ENCODE measurements at places on chromosomes 11 and 22. TPM values are rescaled to one million over a fixed set of nuclear protein-coding genes. Genes with fewer than 3 reads are reported as not detected.

GRCh38 chr11:72781313-72782080 is 12.3 kb downstream of the STARD10 start:
- H3K4me1 ChIP-seq = peaks cover 30% of the 10 kb centered on the region
- peak; percentile 41 for DNase-seq
- peaks cover 33% of the 10 kb centered on the region for H3K36me3 ChIP-seq
- H3K27ac ChIP-seq = peak overlapping the region; percentile 56
- peak overlapping the region; percentile 82 for H3K4me3 ChIP-seq

SOX6 gene
- 18.4 TPM for total RNA-seq

GRCh38 chr11:86067009-86067850 is 1.7 kb downstream of the PICALM start:
- peak overlapping the region; percentile 99 for H3K27ac ChIP-seq
- H3K36me3 ChIP-seq = peaks cover 49% of the 10 kb centered on the region
- no peak for DNase-seq
- peak overlapping the region; percentile 99 for H3K4me3 ChIP-seq

GRCh38 chr11:31651208-31651607 is 141.6 kb downstream of the ELP4 start:
- H3K36me3 ChIP-seq = no peaks in the 10 kb centered on the region
- no peak overlapping the region for H3K4me3 ChIP-seq
- DNase-seq = no peak
- no peaks in the 10 kb centered on the region for H3K4me1 ChIP-seq
- no peak overlapping the region for H3K27ac ChIP-seq

MYOD1 gene
- not detected for total RNA-seq

RASSF10 gene
- total RNA-seq = 8.7 TPM

GRCh38 chr22:22404598-22405284 is 103.8 kb downstream of the ZNF280B start:
- no peak overlapping the region for H3K4me3 ChIP-seq
- peaks cover 80% of the 10 kb centered on the region for H3K27me3 ChIP-seq
- no peaks in the 10 kb centered on the region for H3K4me1 ChIP-seq
- no peaks in the 10 kb centered on the region for H3K36me3 ChIP-seq

GRCh38 chr11:125372088-125372487 is 124.0 kb downstream of the FEZ1 start:
- no peaks in the 10 kb centered on the region for H3K36me3 ChIP-seq
- DNase-seq = no peak
- no peak overlapping the region for H3K27ac ChIP-seq
- no peaks in the 10 kb centered on the region for H3K4me1 ChIP-seq

DNA sequence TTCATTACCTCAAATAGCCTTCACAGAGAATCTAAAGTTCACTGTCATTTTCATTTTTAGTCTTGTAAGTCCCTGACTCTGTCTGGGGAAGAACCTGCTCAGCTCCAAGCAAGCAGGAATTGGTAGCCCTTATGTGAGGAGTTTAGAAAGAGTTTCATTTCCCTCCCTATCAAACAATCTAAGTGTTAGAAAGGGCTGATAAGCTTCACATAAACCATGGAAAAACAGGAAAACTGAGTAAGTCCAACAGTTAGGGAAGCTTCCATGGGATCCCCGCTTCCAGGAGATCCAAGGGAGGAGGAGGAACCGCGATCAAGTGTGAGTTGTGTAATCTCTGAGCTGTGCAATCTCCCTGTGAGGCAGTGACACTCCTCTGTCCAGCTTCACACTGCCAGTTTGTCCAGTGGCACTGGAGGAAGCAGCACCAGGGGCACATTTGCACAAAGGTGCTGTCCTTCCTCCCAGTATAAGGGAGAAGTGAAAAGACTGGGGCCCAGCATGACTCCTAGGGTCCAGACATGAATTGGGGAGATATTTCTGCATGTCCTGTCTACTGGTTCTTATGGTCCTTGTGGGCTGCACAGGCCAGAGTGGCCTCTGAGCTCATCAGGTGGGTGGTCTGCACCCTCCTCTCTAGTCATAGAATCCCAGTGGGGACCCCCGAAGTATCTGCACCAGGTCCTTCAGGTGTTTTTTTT is 4.3 kb downstream of the PRAME start:
- peaks cover 14% of the 10 kb centered on the region for H3K36me3 ChIP-seq
- peaks cover 43% of the 10 kb centered on the region for H3K27me3 ChIP-seq
- no peak for DNase-seq
- no peak overlapping the region for H3K4me3 ChIP-seq

GRCh38 chr11:130448416-130449309 is at the start of gene ADAMTS15:
TSS of gene ADAMTS15 (plus strand) at chr11:130448645. CDS start at chr11:130448974, 329 bp downstream.
- no peak within 1 kb of the TSS for H3K27ac ChIP-seq
- H3K36me3 ChIP-seq = no peaks in the 10 kb centered on the region
- peak within 1 kb of the TSS; percentile 70 for H3K4me3 ChIP-seq
- peaks cover 12% of the 10 kb centered on the region for H3K27me3 ChIP-seq

Measured in Calu3 (cell line).